ENCODE measurements at places on chromosomes 3 and 15.

GRCh38 chr3:40584625-40585189, 59.9 kb downstream of the ZNF621 start:
- DNase-seq: peak; percentile 67

- no peak for DNase-seq
These were observed 7.7 kb upstream of the CX3CR1 start for GRCh38 chr3:39287216-39288164.

DNA sequence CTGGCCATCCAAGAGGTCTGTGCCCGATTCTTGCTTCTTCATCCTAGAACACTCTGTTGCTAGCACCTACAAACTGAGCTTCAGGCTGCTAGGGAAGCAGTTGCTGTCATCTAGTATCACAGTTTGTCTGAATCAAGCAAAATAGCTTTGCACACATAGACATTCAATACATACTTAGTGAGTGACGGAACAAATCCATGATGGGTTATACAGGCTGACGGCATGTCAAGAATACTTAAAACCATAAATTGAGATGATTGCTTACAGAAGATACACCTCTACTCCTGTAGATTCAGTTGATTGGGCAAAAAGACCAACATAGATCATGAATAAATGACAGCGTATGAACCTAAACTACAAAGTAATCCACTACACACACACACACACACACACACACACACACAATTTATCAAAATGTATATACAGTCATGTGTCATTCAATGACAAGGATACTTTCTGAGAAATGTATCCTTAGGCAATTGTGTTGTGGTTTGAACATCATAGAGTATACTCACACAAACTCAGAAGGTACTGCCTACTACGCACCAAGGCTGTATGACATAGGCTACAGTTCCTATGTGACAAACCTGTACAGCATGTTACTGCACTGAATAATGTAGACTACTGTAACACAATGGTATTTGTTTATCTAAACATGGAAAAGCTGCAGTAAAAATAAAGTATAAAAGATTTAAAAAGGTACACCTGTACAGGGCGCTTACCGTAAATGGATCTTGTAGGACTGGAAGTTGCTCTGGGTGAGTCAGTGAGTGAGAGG, 14.4 kb upstream of the HEG1 start:
- no peak for DNase-seq

GRCh38 chr15:57857871-57858270, 151.4 kb downstream of the POLR2M start:
- no peak for DNase-seq

GRCh38 chr15:74228723-74229081, 7.4 kb upstream of the CCDC33 start:
- DNase-seq: no peak

DNA sequence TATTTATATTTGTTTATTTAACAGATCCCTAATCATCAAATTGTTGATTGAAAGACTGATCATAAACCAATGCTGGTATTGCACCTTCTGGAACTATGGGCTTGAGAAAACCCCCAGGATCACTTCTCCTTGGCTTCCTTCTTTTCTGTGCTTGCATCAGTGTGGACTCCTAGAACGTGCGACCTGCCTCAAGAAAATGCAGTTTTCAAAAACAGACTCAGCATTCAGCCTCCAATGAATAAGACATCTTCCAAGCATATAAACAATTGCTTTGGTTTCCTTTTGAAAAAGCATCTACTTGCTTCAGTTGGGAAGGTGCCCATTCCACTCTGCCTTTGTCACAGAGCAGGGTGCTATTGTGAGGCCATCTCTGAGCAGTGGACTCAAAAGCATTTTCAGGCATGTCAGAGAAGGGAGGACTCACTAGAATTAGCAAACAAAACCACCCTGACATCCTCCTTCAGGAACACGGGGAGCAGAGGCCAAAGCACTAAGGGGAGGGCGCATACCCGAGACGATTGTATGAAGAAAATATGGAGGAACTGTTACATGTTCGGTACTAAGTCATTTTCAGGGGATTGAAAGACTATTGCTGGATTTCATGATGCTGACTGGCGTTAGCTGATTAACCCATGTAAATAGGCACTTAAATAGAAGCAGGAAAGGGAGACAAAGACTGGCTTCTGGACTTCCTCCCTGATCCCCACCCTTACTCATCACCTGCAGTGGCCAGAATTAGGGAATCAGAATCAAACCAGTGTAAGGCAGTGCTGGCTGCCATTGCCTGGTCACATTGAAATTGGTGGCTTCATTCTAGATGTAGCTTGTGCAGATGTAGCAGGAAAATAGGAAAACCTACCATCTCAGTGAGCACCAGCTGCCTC, 14.7 kb downstream of the THBS1 start:
- DNase-seq: no peak

DNA sequence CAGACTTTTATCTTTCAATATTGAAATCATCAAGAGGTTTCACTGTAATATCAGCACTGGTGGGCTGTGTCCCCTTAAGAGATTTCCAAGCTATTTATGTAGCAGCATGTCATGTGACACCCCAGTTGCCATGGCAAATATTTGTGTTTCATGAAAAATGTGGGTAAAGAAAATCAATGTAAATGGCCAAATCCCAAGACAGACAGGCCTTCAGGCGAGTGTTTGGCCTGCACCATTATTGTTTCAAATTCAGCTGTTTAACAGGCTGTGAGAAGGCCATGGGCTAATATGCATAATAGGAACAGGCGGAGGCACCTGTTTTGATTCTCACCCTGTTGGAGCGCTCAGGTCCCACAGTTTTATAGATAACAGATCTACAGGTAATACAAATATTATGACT, 104.2 kb downstream of the IQCH start:
- no peak for DNase-seq

DNA sequence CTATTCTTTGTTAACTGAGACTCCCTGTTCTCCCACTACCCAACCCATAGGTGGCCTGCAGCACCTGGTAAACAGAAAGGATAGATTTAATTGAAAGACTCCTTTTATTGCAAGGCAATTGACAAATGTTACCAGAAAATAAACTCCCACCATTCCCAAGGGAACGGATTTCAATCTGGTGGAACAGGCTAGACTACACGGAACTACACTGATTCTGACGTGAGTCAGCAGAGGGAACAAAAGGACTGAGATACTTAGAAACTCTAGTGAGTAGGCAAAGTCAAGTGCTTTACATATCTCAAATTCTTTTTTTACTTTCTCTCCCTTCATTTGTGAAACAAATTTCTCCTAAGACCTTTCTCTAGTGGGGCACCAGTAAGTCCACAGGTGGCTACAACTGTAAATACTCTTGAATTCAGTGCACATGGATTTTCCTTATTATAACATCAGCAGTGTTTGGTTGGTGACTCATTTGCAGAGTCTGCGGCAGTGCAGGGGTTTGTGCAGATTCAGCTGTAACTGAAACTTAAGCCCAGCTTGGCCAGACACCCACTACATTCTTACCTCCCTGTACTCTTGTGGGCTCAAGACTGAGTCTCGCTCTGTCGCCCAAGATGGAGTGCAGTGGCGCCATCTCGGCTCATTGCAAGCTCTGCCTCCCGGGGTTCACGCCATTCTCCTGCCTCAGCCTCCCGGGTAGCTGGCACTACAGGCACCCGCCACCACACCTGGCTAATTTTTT, 34.3 kb upstream of the PLSCR2 start:
- DNase-seq: no peak

Measured in stimulated activated CD8-positive, alpha-beta memory T cell treated with anti-CD3 and anti-CD28 coated beads, Interleukin-2, amount 100 ng/mL, for 48 hours (primary cell).